Cerebellar nuclear complex (tissue), 1 donor: ENCODE measurements at places on chromosomes 16 and 17.

- no peak for DNase-seq
Measured at GRCh38 chr16:81397879-81398520, 46.6 kb upstream of the CMIP start.

- DNase-seq: no peak
Measured at GRCh38 chr16:19294156-19294649, 8.7 kb downstream of the CLEC19A start.

DNA sequence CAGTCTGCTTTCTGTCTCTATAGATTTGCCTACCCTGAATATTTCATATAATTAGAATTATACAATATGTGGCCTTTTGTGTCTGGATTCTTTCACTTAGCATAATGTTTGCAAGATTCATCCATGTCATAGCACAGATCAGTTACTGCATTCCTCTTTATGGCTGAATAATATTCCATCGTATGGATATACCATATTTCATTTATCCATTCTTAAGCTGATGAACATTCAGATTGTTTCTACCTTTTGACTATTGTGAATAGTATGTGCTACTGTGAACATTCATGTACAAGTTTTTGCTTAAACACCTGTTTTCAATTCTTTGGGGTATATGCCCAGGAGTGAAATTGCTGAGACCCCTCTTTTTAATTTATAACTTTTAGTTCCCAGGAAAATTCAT is 49.4 kb upstream of the MSI2 start:
- DNase-seq: no peak

- no peak for DNase-seq
Measured at GRCh38 chr16:50274326-50275097, 8.2 kb downstream of the ADCY7 start.

DNA sequence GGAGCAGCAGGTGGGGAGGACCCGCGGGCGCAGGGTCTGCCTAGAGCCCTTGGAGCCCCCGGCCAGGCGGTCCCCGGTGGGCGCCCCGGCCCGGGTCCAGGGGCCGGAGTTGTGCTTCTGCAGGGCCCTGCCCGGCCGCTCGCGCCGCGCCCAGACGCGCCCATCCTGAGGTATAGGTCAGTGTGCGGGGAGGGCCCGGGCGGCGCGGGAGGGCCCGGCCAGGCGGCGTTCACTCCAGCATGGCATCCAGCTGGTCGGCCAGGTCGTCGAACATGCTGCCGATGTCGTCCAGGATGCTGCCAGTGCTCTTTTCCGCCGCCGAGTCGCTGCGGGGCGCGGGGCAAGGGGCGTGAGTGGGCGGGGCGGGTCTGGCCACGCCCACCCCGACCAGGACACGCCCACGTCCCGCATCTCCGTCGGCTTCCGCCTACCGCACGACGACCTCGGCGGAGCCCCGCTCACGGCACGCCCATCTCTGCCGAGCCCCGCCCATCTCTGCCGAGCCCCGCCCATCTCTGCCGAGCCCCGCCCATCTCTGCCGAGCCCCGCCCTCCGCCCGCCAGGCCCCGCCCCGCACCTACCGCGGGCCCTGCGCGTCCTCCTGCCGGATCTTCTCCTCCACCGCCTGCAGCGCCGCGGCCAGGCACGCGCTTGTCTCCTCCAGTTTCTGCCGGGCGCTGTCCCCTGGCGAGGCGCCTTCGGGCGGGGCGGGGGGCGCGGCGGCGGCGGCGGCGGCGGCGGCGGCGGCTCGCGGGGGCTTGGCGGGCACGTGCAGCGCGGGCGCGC is 17.9 kb downstream of the CASKIN1 start:
- DNase-seq: no peak

- DNase-seq: no peak
Measured at GRCh38 chr17:14748036-14748710, 447.3 kb downstream of the HS3ST3B1 start.
